A549 treated with ZK216348 at 1 μM for 4 hours (cell line): ENCODE measurements at places on chromosomes 12 and 14. TPM values are rescaled to one million over a fixed set of nuclear protein-coding genes. Genes with fewer than 3 reads are reported as not detected.

The RPGRIP1 gene
- total RNA-seq, result 0.16 to 0.74 TPM (median 0.37 TPM) in 4 of 5 replicates, not detected in the other

The RNASE7 gene
- total RNA-seq, result not detected in 5 replicates

The VWF gene
- total RNA-seq, result 0.24 to 0.40 TPM (median 0.26 TPM) in 5 replicates

The FAIM2 gene
- 0.09 TPM in 1 of 5 replicates, not detected in the others for total RNA-seq

The EID3 gene
- 6.3 to 9.3 TPM (median 7.0 TPM) in 5 replicates for total RNA-seq

The MMP14 gene
- 0.55 to 0.92 TPM (median 0.87 TPM) in 5 replicates for total RNA-seq

The CD163L1 gene
- total RNA-seq, result 0.16 to 0.51 TPM (median 0.20 TPM) in 5 replicates

The SP1 gene
- 16.9 to 28.2 TPM (median 22.8 TPM) in 5 replicates for total RNA-seq
